ENCODE measurements at places on chromosomes 3 and 15.

GRCh38 chr3:149490260-149490971, 15.9 kb downstream of the TM4SF4 start:
- DNase-seq = no peak

GRCh38 chr3:72587282-72587681, 261.0 kb downstream of the SHQ1 start:
- no peak for DNase-seq

GRCh38 chr3:38542401-38543298, 46.5 kb downstream of the EXOG start:
- no peak for DNase-seq

DNA sequence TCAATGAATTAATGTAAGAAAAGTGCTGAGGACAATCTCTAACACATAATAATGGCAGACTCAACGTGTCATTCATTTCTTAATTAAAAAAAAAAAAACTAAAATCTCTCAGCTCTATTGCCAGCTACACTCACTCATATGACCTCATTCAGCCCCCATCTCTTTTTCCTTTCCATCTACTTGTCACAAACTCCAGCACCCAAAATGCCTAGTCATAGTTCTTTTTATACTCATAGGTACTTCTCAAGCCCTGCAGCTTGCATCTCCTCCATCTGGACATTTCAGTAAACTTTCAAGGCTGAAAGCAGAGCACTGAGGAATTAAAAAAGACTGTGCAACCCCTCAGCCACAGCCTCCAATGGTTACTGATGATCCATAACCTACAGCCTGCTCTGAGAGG, 109.8 kb downstream of the PLCH1 start:
- no peak for DNase-seq

DNA sequence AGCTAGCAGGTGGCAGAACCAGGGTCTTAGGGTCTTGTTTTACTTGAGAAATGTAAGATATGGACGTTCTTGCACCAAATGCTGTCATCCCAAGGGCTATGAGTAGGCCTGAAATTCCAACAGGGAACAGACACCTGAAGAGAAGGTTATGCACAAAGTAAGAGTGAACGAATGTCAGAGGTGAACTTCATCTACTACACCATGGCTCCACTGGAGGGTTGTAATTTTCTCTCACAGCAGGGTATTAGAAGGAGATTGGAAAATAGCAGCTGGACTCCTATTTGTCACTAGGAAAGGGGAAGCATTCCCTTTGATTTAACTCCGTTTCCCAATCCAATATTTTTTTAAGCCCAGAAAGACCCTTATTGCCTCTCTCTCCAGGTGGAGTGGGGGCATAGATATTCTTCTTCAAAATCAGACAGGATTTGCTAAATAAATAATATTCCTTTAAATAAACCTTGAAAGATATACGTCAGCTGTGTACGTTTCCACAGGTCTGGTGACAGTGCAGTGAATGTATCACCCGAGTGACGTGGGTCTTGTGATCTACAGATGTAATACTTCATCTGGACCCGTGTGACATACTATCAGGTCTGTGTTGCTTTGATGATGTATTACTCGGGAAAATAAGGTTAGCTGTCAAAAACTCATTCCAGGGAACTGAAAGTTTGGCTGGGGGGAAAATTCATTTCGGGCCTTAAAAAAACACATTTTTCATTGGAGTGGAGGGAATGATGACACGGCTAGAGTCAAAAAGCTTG, 302.6 kb downstream of the CHL1 start:
- no peak for DNase-seq

GRCh38 chr3:47536967-47537366, 23.5 kb upstream of the ELP6 start:
- no peak for DNase-seq

DNA sequence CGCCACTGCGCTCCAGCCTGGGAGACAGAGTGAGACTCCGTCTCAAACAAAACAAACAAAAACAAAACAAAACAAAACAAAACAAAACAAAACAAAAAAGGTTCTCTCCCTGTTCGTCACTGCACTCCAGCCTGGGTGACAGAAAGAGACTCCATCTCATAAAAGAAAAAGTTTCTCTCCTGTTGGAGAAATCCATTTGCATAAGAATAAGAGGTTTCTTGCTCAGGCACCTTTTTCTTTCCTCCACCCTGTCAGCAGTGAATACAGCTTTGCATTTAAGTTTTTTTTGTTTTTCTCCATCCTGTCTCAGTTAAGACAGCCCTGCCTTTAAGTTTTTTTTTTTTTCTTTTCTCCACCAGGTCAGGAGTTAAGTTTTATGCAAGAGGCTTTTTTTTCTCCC, 109.5 kb downstream of the DPH6 start:
- no peak for DNase-seq

DNA sequence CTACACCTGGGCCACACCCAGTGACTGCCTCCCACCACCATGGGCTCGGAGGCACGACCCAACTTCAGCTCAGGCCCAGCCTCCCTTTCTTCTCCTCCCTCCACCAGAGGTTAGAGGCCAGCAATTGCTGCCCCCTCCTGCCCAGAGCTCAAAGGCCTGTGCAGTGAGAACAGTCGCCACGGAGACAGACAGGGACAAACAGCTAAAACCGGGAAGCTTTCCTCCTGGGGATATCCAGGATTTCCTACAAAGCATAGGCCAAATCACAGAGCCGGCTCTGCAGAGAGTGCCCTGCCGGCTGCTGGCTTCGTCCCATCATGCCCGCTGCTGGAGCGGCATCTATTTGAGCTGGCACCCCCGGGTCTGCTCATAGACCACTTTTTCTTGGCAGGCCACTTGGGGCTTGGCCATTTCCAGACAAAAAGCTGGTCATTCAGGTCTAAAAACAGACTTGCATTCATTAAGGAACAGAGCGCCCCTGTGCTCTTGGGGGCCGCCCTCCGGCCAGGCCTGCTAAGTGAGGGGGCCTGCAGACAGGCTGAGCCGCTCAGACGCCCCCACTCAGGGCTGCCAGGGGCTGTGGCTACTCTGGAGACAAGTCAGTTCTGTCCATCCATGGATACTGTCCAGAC, 17.5 kb downstream of the GRAMD2A start:
- DNase-seq = no peak

DNA sequence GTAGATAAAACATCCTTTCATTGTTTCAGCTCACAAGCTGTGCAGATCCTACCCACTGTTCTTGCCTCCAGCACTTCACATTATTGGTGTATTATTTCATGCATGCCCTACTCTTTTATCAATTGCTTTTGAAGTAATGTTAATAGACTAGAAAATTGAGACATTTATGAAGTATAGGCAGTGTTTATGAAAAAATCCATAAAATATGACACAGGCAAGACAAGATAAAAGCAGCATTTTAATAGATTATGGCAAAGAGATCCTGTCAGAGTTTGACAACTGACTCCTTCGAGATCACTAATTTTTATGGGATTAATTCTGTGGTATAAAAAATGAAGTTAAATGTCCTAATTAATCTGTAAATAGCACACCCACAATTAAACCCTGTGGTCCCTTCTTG, 217.2 kb upstream of the NANOGP8 start:
- DNase-seq = no peak

DNA sequence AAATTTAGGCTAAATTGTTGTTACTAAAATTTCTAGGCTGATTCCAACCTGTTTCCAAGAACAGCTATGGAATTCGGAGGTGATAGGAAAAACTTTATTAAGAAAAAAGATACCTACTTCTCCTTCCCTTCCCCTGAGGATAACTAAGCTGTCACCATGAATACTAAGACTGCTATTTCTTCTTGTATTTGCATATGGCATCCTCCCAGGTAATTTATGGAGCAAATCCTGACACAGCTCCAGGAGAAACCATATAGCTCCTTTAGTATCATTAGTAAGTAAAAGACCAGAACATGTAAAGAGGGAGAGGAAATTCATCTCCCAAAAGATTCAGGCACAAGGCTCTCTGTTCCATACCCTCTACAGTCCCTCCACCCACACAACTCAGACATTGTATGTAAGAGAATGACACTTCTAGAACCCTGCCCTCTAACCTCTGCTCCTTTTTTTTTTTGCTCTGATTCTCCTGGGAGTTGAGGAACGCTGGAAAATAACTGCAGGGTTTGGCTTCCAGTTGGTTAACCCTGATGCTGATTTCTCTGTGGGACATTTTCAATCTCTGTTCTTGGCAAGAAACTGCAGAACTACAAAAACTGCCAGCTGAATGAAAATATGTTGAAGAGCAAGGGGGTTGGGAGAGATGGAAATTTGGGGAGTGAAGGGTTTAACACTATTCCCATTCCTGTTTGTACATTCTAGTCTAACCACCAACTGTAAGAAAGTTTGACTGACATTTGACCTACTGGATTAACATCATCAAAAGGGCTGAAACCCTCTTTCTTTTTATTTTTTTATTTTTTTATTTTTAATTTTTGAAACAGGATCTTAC, 14.2 kb upstream of the MAGI1 start:
- no peak for DNase-seq

GRCh38 chr15:98150536-98150935, 190.0 kb downstream of the ARRDC4 start:
- DNase-seq = no peak

GRCh38 chr15:88821993-88822392, 18.8 kb downstream of the ACAN start:
- no peak for DNase-seq

DNA sequence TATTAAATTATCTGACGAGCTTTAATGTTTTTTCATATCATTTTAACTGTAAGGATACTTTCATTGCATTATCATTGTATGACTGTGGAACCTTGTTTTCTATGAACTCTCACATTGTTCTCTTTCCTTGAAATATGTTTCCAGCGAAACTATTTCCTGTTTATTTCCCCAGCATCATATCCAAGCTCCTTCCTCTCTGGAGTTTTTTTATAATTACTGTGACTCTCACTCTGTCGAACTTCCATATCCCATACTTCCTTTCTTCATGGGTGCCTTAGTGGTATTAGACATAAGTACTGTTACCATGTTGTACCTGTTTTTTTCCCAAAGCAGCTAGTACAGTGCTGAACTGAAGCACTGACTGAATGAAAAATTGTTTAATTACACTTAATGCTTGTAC, 373.6 kb upstream of the CNTN3 start:
- no peak for DNase-seq

GRCh38 chr3:102059145-102059943, 210.0 kb downstream of the NFKBIZ start:
- no peak for DNase-seq

DNA sequence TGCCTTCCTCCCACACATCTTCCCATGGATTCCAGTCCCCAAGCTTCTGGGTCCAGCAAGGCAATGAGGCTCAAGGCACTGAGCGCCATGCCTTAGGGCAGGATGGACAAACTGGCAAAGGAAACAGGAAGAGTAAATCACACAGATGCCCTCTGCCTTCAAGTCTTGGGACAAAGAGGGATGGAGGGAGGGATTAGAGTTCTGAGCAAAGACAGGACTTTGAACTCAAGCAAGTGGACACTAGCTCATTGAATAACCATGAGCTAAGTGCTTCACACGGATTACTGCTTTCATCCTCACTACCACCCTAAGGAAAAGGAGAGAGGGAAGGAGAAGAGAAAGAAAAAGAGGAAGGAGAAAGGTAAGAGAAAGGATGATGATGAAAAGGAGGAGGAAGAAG, 7.6 kb upstream of the THBS1 start:
- no peak for DNase-seq

- DNase-seq = no peak
Measured at GRCh38 chr15:57923306-57923705, 142.2 kb downstream of the ALDH1A2 start.

DNA sequence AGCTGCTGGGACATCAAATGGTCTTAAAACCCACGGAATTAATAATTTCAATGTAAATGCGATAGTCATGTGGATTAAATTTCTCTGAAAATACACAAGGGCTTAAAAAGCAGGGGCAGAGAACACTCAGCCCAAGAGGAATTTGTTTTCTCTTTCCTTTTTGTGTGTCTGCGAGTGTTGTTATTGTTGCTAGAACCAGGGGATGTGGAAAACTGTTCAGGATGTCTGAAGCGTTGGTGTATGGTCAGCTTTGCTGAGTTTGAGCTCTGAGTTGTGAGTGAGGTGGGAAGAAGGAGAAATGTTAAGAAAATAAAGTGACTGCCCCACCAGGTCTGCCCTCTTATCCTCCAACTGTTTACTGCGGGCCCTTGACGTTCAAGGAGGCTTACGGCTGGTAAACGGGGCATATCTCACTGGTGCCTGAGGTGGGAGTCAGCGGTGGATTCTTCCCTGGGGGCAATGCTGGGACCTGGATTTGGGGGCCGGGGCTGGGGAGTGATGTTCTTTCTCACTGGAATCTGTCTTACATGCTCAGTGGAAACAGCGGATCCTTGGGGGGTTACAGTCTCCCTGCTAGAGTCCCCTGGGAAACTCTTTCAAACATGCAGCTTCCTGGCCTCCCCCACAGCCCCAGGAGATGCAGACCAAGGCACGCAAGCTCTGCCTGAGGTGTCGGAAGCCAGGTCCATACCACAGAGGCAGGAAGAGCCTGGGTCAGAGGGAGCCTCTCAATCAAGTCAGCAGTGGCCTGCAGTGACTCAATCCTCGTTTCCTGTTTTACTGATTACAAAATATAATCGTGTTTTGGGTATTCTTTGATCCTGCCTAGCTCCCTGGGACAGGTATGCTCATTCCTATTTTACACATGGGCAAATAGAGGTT, 41.8 kb downstream of the ITGA11 start:
- no peak for DNase-seq

- no peak for DNase-seq
Measured at GRCh38 chr3:29936054-29936453, 655.2 kb downstream of the RBMS3 start.

GRCh38 chr15:101509279-101509678, 19.8 kb upstream of the PCSK6 start:
- no peak for DNase-seq

DNA sequence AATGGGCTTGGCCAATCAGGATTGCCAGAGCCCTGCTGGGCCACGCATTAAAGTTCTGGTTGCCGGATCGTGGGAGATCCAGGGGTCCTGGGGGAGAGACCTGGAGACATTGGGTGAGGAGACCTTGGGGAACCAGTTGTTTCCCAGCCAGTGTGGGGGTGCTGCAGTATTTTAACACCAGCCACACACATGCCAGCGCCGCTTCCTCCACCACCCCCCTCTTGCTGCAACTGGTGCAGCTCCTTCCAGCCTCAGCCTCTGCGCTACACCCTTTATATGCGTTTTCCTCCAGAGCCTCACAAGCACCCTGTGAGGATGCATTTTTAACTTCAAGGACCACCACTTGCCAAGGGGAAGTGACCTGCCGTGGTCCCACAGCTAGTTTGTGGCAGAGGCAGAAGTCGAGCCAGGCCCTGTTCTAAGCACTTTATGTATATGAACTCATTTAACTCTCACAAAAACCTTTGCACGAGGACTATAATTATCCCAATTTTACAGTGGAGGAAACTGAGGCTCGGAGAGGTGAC, 29.4 kb upstream of the GRIP2 start:
- DNase-seq = no peak

DNA sequence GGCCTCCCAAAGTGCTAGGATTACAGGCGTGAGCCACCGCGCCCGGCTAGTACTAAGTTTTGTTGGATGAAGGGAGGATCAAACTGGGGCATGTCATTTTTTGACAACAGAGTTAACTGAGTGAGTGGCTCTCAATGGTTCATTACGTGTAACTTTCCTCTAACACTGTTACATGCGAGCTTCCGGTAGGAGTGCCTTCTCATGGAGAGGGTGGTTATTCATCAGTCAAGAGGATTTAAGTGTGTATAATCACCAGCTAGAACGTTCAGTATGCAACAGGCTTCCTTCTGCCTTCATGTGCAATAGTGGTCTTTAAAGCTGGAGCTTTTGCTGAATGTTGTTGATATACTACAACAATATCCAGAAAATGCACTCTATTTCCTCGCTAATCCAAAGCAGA, 19.1 kb upstream of the GOLGA8A start:
- no peak for DNase-seq
